Liver (tissue), 10 donors: ENCODE measurements at places on chromosomes 7 and 10. TPM values are rescaled to one million over a fixed set of nuclear protein-coding genes. Genes with fewer than 3 reads are reported as not detected.

TRPV5 gene
- total RNA-seq: 0.23 TPM

AVL9 gene
- total RNA-seq: 18.5 TPM

AQP1 gene
- total RNA-seq: 27.9 TPM

PILRB gene
- 6.0 TPM for total RNA-seq

ANKRD1 gene
- total RNA-seq: 0.25 TPM

ATXN7L1 gene
- total RNA-seq: 5.9 TPM

GIMAP1 gene
- total RNA-seq: 2.3 TPM

HECTD2 gene
- total RNA-seq: 5.0 TPM

CALML5 gene
- not detected for total RNA-seq
